ENCODE measurements at places on chromosomes 7 and 10.
A peak's percentile ranks its signal among the peaks of the same experiment; 100 is the strongest.

- no peak for DNase-seq
Observed at GRCh38 chr7:141695803-141696289, 6.1 kb downstream of the DENND11 start.

- no peak for DNase-seq
Observed at GRCh38 chr10:102845352-102845902, 8.2 kb upstream of the CYP17A1 start.

- no peak for DNase-seq
Observed at GRCh38 chr7:129774359-129774758, 162.8 kb downstream of the NRF1 start.

GRCh38 chr7:13042605-13043236 is 355.3 kb downstream of the ARL4A start:
- peak; percentile 29 for DNase-seq

DNA sequence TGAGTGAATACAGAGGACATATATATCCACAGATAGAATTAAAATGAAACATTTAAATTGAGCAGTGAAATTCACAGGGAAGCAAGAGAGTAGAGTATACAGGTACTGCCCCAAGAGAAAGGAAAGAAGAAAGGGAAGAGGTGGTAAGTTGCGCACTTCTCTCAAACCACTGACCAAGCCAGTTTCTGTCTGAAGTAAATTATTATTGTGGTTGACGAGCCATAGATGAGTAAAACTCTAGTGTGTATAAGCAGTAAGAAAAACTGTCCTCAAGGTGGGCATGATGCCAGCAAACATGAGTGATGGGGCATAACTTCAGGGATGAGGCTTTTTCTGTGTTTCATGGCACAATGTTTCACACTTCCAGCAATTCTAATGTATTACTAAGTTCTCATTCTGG is 4.4 kb upstream of the BET1 start:
- no peak for DNase-seq

DNA sequence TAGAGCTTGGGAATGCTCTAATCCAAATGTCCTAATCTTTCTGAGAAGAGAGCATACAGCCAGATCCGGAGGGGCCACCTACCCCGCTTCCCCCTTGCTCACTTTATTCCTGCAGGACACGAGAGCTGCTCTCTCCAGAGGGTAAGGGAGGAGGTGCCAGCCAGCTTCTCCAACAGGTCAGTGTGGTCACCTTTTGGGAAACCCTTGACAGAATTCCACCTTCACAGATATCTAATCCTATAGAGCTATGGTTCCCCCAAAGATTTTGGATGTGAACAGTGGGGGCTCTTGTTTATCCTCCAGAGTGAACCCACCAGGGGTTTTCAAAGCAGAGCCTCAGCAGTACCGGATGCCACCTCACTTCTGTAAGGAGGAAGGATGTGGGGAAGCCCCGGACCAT is 34.6 kb upstream of the C10orf90 start:
- DNase-seq = no peak

DNA sequence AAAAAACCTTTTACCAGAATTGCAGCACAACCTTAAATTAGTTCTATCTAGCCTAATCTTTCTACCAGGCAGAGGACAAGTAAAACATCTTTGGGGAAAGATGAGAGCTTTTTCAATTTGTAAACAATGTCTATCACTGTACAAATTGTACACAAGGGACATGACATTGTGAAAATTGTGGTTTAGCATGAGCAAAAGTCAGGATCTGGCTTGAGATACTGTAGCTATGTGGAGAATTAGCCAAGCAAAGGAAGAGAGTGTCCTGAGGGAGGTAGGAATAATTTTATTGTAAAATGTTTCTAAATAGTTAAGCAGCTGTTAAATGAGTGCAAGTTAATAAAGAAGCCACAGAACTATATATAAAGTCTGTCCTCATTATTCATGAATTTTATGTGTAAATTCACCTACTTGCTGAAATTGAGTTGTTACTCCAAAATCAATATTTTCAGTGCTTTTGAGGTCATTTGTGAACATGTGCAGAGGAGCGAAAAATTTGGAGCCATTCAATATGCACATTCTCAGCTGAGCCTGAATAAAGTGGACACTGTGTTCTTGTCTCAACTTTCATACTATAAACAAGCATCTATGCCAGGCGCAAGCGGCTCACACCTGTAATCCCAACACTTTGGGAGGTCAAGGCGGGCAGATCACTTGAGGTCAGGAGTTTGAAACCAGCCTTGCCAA is 42.8 kb upstream of the POM121L12 start:
- DNase-seq = no peak

DNA sequence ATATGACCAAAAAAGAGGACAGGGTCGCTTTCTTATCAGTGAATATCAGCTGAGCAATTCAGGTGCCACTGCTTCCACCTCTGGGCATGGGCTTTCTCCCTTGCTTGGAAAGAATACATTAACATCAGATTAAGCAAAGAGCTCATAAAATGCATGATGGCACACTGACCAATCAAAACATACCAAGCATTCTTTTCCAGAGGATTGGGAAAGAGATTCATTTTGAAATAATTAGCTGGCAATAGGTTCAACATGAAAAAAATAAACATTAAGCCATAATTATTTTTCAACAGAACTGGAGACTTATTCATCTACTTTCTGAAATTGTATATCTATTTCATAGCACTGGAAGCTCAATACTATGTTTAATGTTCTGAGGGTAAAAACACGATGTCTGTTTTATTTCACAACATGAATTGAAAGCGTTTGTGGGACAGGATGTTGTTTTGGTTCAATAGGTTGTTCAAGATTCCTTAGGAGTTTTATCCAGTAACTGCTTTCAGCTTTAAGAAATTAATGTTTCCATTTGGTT is 53.2 kb downstream of the TFAM start:
- DNase-seq = peak; percentile 87

DNA sequence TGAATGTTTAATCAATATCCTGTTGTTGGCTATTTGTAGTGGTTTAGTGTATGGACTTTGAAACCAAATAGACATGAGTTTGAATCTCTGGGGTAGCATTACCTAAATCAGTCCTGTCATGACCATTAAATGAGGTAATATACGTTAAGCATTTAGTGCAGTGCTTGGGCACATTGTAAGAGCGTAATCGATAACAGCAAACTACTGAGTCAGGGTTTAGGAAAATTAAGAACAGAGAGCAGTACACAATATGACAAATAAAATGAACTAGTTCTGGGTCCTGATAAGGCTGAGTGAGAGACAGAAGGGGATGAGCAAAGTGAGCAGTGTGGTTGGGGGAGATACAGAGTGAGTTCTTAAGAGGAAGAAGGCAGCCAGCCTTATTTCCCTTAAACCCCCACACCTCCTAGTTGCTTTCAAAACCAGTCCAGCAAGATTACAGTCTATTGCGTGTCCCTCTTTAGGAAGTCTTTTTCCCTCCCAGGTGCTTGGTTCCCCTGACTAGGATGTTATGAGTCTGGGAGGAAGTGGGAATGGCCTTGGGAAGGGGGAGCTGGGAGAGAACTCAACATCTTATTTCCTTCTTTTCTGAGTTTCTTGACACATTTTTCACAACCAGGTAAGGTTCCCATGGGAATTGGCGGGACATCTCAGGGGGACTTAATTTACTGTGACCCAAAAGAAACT is 171.0 kb downstream of the SND1 start:
- no peak for DNase-seq

DNA sequence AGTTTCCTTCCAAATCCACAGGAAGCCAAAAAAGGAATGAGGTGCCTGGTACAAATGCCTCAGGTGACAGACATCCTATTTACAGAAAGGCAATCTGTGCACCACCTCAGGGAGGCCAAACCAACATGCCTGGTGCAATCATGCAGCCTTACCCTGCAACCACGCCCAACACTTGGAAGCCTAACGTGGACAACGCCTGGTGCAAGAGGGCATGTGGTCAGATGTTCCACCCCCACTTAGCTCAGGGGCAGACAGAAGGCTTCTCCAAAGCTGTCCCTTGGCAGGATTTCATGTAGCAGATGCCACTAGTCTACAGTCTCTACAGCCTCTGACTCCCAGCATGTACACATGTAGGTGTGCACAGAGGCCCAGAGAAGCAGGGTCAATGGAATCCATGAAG is 89.5 kb downstream of the KCNMA1 start:
- no peak for DNase-seq

Measured in EL (cell line).